NCI-H2227 treated with DMSO at 0.1 percent for 48 hours (cell line): ENCODE measurements at places on chromosomes 16 and 17.

DNA sequence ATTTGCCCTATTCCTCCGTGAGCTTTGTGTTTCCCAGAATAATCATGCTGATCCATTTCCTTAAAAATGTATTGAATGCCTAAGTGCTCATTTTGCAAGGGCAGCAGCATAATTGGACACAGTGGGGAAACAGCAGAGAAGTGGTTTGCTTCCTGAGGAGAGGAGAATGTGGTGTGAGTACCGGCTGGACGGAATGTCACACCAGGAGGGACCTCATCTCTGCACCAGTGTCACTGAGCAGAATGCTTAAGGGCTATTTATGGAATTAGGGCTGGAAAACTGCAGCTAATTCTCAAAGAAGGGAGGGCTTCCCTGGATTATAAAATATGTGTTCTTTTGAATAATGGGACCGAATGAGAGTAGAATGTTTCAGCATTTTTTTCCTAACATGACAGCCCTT lies 1100.6 kb upstream of the RBFOX1 start:
- peak; percentile 39 for DNase-seq

DNA sequence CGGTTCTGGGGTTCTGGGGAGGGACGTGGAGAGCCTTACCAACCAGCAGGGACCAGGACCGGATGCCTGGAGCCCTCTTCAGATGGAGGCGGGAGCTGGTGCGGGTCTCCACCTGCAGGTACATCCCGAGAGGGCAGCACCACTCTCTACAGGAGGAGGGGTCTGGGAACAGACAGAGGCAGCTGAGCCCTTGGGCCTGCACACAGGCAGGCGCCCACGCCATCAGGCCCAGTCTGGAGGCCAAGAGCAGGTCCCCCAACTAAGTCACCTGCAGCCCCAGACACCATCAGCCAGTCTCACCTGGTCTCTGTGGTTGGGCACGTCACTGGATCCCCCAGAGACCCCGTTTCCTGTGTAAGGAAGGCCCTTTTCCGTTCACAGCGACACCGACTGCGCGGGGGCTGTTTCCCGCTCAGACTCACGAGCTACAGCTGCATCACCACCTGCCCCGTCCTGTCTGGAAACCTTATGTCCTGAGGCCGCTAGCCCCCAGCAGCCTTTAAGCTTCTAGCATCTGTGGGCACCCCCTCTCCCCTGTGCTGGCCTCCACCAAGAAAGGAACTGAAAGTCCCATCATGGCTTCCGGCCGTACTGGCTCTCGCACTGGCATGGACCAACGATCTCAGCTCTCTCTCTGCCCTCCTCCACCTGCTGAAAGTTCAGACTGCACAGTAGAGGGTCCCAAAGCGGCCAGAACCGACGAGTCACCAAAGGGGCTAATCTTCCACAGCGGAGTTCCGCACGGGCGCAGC lies 1.2 kb downstream of the CYBC1 start:
- DNase-seq, result no peak

DNA sequence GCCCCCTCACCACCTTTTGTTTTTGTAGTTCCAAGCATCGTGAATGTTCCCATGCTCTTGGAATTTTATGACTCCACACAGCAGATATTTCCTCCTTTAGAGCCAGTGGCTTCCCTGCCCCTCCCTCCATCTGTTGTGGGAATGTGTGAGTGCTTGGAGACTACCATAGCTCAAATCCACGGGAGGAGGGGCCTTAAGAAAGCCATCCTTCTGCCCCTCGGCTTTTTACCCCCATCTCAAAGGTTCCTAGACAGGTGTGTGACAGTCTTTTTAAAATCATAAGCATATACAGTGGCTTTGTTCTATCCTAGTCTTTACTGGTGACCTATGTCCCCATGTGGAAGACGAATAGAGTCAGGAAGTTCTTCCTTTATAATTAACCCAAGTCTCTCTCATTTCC lies 47.2 kb downstream of the YPEL2 start:
- no peak for DNase-seq

GRCh38 chr16:85222155-85222863 lies 110.0 kb upstream of the CIBAR2 start:
- DNase-seq, result peak; percentile 16

DNA sequence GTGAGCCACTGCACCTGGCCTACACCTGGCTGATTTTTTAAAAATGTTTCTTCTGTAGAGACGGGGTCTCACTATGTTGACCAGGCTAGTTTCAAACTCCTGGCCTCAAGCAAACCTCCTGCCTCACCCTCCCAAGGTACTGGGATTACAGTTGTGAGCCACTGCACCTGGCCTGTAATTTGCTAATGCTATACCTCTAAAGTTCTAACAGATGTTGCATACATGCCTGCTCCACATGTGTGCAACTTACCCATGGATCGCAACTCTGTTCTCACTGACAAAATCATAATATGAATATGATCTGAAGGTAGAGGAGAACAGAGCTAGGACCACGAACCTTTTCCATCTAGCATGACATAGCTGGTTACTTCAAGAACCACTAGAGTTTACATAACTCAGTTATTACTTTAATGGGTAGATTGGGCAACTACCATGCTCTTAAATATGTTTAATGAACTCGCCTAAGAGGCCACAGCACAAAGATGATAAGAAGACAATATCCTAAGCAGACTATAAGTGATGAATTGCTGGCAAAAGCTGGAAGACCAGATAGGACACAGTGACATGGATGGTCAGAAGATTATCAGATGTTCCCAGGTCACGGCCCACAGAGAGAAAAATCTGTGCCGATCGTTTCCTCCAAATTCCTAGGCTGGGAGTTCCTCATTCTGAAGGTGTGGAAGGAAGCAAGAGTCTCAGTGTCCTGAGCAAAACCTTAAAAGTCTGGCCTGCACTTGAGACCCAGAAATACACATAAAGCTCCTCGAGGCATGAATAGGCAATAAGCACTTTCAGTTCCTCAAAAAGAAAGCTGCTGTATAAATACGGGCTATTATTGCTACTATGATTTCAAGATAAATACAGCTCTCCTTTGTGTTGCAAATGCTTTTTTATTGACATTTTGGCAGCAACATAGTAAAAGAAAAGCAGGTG lies 53.6 kb upstream of the ICAM2 start:
- DNase-seq, result peak; percentile 85

DNA sequence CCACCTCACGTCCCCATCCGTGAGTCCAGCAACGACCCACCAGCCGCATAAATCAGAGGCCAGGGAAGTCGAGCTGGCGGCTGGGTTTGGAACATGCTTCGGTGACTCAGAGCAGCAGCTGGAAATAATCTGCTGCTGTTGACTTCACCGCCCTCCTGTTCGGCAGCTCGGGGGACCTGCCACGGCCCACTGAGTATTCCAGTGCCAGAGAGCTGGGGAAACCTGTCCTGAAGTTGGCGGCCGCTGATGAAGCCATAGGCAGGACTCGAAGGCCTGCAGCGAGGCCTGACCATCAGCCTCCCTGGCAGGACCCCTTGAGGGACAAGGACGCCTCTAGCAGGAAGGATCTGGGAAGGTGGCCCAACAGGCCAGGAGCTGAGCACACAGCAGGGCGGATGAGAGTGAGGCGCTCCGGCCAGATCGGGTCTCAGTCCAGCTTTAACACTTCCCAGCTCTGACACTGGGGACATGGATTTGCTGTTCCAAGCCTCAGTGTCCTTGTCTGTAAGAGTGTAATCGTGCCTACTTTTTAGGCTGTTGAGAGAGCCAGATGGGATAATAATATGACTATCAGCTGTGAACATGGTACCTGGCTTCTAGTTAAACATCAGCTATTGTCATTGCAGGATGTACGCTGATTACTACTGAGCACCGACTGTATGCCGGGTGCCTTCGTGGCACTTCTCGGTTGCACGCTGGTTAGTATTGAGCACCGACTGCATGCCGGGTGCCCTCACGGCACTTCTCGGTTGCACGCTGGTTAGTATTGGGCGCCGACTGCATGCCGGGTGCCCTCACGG lies 50.4 kb upstream of the CIBAR2 start:
- DNase-seq, result no peak

- DNase-seq, result peak; percentile 2
These were observed 50.2 kb downstream of the ANKFN1 start for GRCh38 chr17:56203430-56203829.

GRCh38 chr16:55101026-55101425 lies 170.4 kb downstream of the IRX5 start:
- DNase-seq, result no peak

DNA sequence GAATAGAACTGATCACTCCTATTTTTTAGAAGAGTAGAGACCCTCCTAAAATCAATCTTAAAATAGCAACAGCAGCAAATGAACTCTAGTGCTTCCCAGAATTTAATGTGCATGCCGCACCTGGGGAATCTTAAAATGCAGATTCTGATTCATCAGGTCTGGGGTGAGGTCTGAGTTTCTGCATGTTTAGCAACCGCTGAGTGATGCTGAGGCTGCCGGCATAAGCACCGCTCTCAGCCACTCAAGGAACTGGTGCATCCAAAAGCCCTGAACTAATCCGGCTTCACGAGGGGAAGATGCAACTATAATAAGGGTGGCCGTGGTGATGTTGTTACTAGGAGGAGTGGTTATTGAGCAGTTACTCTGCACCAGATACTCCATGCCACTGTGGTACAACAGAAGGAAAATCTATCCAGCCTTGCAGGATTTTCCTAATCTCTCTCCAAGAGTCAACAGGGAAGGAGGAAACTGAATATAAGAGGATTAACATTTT lies 19.7 kb downstream of the SDK2 start:
- DNase-seq, result no peak

DNA sequence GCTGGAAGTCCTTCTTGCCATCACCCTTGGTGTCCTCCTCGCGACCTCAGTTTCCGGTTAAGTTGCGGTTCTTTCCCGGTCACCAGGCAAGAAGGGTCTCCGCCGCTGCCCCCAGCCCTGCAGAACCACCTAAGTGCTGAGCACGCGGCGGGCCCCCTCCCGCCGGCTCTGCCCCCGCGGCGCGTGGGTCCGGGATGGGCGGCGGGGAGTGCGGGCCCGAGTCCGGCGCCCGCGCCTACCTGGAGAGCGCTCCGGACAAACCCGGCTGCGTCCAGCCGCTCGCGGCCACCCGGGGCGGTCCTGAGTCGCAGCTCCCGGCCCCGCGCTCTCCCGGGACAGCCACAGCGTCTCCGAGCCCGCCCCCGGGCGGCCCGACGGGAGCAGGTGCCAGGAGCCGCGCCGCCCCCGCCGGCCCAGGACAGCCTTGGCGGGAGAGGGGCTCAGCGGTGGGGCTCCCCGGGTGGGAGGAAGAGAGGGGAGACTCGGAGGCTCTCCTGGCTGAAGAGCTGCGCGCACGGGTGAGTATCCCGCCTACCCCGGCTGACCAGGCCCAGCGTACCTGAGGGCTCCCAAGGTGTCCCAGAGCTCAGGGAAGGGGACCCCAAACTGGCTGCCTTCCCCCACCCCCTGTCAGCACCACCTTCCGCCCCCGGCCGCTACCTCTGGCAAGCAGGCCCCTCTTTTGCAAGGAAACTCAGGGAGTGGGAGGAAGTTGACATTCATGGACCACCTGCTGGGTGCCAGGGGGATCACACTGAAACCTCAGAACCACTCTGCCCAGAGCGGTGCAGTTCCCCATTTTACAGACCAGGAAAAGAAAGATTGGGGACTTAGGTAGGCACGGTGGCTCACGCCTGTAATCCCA lies 22.2 kb upstream of the C17orf113 start:
- DNase-seq, result no peak

- DNase-seq, result no peak
These were observed 44.2 kb upstream of the NDRG4 start for GRCh38 chr16:58455750-58456149.

DNA sequence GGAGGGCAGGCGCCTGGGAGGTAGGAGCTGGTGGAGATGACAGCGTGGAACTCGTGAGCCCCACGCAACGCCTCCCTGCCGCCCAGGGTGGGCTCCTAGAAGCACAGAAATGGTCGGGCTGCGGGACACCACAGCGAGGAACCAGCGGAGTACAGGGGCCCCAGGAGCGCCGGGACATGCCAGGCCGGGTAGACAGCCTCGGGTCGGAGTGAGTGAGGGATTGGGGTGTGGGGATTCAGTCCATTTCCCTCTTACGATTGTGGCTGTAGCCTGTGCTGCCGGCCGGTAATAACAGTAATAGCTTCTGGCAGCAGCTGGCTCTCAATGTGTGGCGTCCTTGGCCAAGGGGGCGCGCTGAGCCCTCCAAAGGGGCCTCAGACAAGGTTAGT lies 12.2 kb upstream of the CES3 start:
- DNase-seq, result no peak

DNA sequence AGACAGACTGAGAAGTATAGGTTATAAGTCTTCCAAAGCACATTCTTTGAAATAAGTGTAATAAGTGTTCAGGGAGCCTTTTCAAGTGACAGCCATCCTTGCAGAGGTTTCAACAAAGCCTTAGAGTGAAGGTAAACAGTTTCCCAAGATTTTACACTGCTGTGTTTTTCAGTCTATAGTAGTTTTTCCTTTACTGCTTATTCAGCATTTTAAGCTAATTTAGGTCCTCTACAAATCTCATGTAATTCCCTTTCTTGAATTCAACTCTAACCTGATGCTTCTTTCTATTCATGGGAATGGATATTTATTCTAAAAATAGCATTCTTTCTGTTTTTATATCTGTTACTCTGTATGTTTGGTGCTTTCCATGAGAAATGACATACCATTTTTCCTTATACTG lies 211.3 kb downstream of the PHKB start:
- DNase-seq, result no peak

GRCh38 chr16:15682105-15682570 lies 32.1 kb downstream of the NDE1 start:
- no peak for DNase-seq

DNA sequence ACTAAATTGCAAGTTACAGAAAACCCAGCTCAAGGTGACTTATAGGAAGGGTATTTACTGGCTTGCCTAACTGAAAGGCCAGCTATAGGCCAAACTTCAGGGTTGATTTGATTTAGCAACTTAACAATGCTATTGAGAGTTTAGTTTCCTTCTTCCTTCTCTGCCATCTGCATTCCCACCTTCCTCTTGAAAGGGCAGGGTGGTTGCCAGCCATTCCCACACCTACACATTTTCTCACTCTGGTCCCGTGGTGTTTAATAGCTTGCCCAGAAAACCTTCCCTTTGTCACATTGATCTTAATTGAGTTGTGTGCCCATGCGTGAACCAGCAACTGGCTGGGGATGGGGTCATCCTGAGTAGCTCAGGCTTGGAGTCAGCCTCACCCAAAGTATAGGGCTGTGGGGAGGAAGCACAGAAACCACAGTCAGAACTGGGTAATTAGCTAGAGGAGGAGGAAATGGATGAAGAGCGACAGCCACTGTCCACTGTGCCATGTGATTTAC lies 194.7 kb downstream of the SPECC1 start:
- DNase-seq, result no peak

GRCh38 chr16:29852654-29853053 lies 10.4 kb downstream of the CDIPT start:
- DNase-seq, result no peak

DNA sequence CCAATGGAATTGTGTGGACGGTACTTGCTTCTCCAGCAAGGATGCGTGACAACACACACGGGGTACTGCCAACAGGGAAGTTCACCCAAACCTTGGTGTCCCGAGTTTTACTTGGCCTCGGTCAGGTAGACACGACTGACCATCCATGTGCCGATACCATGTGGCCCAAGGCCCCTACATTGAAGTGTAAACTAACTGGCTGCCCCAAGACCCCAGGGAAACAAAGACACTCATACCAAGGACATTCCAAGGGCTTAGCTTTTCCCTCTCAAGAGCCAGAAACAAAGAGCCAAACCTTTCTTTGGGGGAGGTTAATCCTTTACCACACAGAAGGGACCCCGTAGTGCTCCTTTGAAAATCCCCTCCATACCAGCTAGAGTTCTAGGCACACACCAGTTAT lies 215.9 kb upstream of the TNRC6C start:
- no peak for DNase-seq
